ENCODE measurements at places on chromosomes 6 and 20. TPM values are rescaled to one million over a fixed set of nuclear protein-coding genes. Genes with fewer than 3 reads are reported as not detected.

PPP1R14C gene
- 3.0 TPM for total RNA-seq

SLC22A3 gene
- total RNA-seq: 0.70 TPM

MANEA gene
- total RNA-seq: 11.7 TPM

CRIP3 gene
- not detected for total RNA-seq

ARHGAP18 gene
- total RNA-seq: 46.6 TPM

GGTLC1 gene
- total RNA-seq: not detected

LRRC73 gene
- 0.12 TPM for total RNA-seq

KCNG1 gene
- total RNA-seq: 11.5 TPM

CAP2 gene
- 2.7 TPM for total RNA-seq

DEFB116 gene
- total RNA-seq: not detected

FOXC1 gene
- total RNA-seq: 7.9 TPM

PTGIS gene
- 0.53 TPM for total RNA-seq

TAGAP gene
- not detected for total RNA-seq

CAGE1 gene
- not detected for total RNA-seq

ALDH8A1 gene
- 0.18 TPM for total RNA-seq

SCRT2 gene
- total RNA-seq: not detected

RMND1 gene
- total RNA-seq: 34.1 TPM

KIF6 gene
- not detected for total RNA-seq

KCNK16 gene
- total RNA-seq: not detected

SHLD1 gene
- 4.4 TPM for total RNA-seq

MYB gene
- total RNA-seq: 0.47 TPM

SMLR1 gene
- total RNA-seq: not detected

HS3ST5 gene
- not detected for total RNA-seq

TRIM10 gene
- not detected for total RNA-seq

SLC22A23 gene
- total RNA-seq: 15.6 TPM

CST2 gene
- total RNA-seq: not detected

TMEM239 gene
- not detected for total RNA-seq

TMEM242 gene
- total RNA-seq: 6.0 TPM
